ENCODE measurements at places on chromosomes 7 and 10.

DNA sequence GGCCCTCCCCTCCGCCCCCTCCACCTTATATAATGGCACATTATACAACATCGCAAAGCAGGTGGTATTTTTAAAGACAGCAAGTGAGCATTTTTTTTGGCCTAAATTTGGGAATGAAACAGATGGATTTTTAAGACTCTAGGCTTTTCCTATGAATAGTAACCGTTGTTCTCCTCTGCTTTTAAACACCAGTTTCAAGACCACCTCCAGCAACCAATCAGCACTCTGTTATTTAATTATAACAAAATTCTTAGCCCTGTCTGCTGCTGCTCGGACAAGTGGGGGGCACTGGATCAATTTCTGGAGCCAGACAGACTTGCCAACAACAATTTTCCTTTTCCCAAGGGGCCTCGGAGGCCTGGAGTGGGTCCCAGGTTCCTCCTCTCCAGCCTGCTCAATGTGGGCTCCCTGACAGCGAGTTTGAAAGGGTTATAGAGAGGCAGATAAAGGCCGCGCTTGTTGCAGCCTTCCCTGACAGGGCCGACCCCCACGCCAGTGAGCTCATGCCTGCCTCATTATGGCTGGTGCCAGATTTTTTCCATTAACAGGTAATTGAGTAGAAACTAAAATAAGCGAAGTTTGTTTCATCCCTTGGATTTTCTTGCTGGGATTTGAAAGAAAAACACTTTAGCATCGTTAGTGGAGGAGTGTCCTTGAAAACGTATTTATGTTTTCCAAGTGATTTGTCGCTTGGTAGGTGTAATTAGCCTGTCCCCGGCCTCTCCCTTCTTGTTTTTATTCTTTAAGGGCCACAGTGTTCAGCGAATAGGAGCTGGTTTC lies 227.3 kb downstream of the TCF7L2 start:
- no peak for DNase-seq

- no peak for DNase-seq
These were observed 96.5 kb downstream of the ARMH3 start for GRCh38 chr10:101959346-101959916.

DNA sequence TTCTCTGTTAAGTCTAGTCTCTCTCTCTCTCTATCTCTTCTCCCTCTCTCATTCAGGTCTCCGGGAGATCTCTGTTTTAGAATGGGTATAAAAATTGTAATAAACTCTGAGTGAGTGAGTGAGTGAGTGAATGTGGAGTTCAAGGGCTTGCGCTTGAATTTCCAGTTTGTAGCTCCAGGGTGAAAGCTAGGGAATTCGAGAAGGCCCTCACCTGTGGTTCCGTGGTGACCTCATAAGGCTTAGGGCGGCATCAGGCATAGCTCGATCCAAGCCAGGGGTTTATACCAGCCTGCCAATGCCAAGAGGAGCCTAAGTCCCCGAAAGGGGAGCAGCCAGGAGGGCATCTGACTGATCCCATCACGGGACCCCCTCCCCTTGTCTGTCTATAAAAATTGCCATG lies 456 bp downstream of the AKR1B15 start:
- no peak for DNase-seq

- DNase-seq: no peak
These were observed 101.8 kb downstream of the DYNC1I1 start for GRCh38 chr7:95874129-95874528.

- DNase-seq: no peak
These were observed 39.0 kb downstream of the SCIN start for GRCh38 chr7:12609561-12609960.

GRCh38 chr10:43905512-43906236 lies 257.0 kb upstream of the ZNF32 start:
- DNase-seq: no peak

DNA sequence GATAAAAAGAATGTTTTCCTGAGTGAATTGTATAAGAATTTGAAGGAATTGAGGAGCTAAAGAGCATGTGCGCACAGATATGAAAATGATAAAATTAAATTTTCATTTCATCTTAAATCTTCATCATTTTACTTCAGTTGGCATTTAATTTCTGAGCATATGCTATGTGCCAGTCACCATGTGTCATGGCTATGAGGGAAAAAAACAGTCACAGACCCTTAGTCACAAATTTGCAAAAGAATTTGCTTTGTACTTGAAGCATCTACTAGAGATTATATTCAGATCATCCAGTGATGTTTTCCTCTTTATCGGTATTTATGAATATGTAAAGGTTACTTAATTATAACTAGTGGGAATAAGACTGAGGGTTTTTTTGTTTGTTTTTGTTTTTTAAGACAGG lies 29.8 kb downstream of the VCL start:
- no peak for DNase-seq

- no peak for DNase-seq
These were observed 112.3 kb upstream of the EFCAB10 start for GRCh38 chr7:105693576-105693975.

- DNase-seq: no peak
These were observed 28.6 kb downstream of the CDK1 start for GRCh38 chr10:60806921-60807320.

DNA sequence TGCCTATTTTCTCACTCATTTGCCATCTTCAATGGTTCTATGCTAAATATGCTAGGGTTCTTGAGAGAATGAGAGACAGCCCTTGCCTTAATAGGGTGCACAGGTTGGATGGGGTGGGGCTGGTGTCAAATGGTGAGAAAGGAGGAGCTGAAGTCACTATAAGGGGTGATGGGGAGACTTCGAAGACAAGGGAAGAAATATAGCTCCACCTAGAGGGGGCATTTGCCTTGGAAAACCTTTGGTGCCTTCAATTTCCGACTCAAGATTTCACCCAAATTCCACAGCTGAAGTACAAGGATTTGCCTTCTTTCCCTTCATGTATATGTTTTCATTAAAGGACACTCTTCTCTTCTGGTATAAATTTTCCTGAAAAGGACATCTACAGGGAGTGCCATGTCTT lies 5.6 kb downstream of the PTN start:
- DNase-seq: no peak

DNA sequence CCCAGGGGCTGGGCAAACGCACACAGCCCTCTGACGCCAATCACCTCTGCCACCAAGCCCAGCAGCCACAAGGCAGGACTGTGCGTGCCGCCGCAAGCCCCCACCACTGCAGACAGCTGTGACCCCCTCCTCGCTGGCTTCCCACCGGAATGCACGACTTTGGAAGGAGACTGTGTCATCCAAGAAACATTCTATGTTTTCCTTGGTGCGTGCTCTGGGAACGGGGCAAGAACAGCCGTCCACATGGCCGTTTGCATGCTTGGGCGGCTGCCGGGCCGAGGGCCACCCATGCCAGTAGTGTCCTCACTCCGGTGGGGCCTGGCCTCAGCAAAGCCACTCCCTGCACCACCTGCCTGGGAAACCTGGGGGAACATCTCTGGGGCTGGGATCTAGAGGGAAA lies 17.6 kb upstream of the ELN start:
- DNase-seq: no peak

GRCh38 chr10:131260031-131260430 lies 51.5 kb downstream of the TCERG1L start:
- no peak for DNase-seq

- DNase-seq: no peak
These were observed 139.1 kb upstream of the RHEB start for GRCh38 chr7:151658778-151659177.

DNA sequence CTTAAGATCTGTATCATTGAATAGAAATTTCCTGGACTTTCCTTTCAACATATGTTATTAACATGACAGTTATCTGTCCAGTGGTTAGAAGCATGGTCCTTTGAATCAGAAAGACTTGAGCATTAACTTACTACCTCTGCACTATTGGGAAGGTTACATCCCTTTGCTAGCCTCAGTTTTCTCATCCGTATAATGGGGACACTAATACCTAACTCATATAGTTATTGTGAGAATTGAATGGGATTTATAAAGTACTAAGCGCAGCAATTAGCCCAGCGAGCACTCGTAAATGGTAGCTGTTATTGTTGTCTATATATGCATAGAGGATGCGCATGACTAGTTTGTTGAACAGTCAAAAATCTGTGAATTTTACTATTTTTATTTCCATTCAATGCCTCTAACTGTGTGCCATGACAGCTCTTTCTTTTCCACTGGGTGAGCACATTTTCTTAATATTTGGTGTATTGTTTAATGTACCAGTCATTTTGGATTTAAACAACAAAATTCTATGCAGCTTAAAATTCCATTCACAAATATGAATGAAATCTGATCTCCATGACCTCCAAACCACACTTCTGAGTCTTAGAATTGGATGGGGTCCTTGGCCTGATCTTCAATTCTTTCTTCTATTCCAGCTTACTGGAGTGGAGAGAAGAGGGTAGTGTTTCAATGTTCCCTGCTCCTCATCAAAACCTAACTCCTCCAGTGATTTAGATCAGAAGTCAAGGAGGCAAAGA lies 65.0 kb downstream of the CACNB2 start:
- DNase-seq: no peak

GRCh38 chr7:37269711-37270508 lies 178.8 kb downstream of the ELMO1 start:
- no peak for DNase-seq

DNA sequence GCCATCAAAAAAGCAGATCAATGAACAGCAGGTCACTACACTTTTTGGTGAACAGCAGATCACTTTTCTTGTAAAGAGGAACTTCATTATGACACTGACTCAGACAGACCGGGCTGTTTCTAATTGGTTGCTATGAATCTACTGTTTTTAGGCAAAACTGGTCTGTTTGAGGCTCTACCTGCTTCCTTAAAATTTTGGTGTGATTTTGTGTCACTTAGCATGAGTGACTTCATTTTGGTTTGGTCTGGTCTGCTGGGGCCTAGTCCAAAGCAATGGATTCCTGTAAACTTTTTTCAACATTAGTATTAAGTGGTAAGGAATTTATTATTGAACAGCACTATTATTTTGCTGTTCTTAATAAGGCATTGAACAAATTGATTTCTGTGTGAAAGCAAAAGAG lies 41.8 kb upstream of the C10orf71 start:
- no peak for DNase-seq

DNA sequence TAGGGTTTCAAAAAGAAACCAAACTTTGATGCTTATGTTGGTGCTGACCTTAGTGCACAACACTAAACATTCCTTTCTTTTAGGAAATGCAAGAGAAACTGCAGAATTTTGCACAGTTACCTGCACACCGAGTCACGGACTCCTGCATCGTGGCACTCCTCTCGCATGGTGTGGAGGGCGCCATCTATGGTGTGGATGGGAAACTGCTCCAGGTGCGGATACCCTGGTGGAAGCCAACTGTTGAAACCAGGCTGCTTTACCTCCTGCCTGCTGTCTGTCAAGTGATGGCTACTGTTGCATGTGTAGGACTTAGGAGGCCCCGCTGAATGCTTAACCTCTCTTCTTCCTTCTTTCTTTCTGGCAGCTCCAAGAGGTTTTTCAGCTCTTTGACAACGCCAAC lies 11.7 kb downstream of the CASP2 start:
- DNase-seq: no peak

DNA sequence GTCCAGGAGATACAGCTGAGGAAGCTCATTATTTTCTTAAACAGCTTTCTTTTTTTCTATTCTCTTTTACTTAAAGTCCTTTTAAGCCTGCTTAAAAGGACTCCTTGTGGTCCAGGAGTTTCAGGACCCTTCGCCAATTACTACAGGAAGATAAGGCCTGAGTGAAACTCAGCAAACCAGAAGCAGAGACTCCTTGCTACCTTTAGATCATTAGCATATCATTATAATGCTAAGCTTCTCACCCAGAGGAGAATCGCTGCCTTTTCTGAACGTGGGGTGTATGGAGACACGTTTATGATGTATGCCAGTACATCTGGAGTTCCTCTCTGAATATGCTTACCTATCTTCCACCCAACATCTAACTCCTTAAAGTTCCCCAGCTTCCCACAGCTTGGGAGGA lies 47.5 kb downstream of the ANKMY2 start:
- DNase-seq: no peak

DNA sequence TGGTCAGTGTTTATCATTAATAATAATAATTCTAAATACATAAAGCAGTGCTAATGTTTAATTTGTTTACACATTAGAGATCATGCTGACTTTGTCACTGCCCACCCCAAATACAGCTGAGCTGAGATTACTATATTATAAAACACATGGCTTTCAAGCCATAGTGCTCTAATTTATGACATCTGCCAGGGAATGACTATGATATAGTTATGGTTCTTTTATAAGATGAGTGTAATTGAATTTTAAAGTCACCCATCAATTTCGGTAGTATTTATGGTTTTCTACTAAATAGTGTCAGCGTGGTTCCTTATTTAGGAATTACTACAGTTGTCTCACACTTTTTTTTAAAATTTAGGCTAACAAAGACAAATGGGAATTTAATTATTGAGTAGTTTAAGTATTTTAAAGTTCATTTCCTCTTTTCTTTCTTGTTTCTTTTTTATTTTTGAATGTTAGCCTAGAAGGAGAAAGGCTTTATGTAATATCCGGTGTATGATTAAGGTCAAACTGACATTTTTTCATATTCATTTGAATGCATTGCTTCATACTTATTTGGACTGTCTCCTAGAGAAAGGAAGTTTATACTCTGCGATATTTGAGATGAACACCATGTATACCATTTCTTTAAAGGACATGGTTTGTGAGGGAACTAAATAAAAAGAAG lies 3.9 kb downstream of the CDK14 start:
- no peak for DNase-seq

GRCh38 chr10:95341716-95342130 lies 50.9 kb upstream of the PDLIM1 start:
- DNase-seq: no peak

DNA sequence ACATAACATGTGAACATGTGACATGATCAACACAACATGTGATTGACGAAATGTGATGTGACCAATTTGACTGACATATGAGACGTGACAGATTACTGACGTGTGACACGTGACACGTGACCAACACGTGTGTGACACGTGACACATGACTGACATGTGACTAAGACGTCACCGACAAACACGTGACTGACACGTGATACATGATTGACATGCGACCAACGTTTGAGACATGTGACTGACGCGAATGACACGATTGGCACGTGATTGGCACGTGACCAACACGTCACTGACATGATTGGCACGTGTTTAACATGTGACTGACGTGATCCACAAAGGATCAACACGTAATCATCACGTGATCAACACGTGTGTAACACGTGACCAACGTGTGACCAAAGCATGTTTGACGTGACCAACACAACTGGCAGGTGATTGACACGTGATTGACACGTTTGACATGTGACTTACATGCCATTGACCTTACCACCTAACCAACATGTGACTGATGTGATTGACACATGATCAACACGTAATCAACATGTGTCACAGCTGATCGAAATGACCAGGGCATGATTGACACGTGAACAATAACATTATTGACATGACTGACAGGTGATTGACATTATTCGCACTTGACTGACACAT lies 23.7 kb downstream of the CRPPA start:
- DNase-seq: no peak
